Endodermal cell (in vitro differentiated cells): ENCODE measurements at places on chromosomes 1 and 21. TPM values are rescaled to one million over a fixed set of nuclear protein-coding genes. Genes with fewer than 3 reads are reported as not detected.

SYTL1 gene
- 6.7 and 6.8 TPM in 2 replicates for total RNA-seq

SLAMF6 gene
- total RNA-seq, result not detected in 3 replicates

CDC7 gene
- total RNA-seq, result 39.5 and 44.7 TPM in 2 replicates

OR2T2 gene
- total RNA-seq, result not detected in 3 replicates

RNU1-1 gene
- 2,483 and 2,807 TPM in 2 replicates for total RNA-seq

KRTAP21-2 gene
- total RNA-seq, result not detected in 2 replicates

DYNLT5 gene
- total RNA-seq, result 1.2 and 1.7 TPM in 2 replicates

FOXO6 gene
- total RNA-seq, result 1.8 and 1.9 TPM in 2 replicates

ACOT7 gene
- total RNA-seq, result 51.3 and 53.8 TPM in 2 replicates

SYT14 gene
- 5.4 and 7.1 TPM in 2 replicates for total RNA-seq

PRR9 gene
- not detected in 3 replicates for total RNA-seq

GJB5 gene
- total RNA-seq, result 0.20 and 0.34 TPM in 2 replicates

RGS8 gene
- 5.6 to 7.8 TPM (median 6.0 TPM) in 3 replicates for total RNA-seq

ADORA3 gene
- total RNA-seq, result not detected in 3 replicates

SLAMF9 gene
- not detected in 2 replicates for total RNA-seq

CTSK gene
- 8.4 and 9.2 TPM in 2 replicates for total RNA-seq

SPEN gene
- 50.2 and 61.5 TPM in 2 replicates for total RNA-seq

FGR gene
- total RNA-seq, result 0.09 TPM in 1 of 2 replicates, not detected in the other

FABP3 gene
- total RNA-seq, result 3.0 and 3.5 TPM in 2 replicates

IL20 gene
- total RNA-seq, result not detected in 2 replicates

ASCL5 gene
- total RNA-seq, result 0.56 to 1.2 TPM (median 1.2 TPM) in 3 replicates

TNNT2 gene
- total RNA-seq, result 0.56 and 0.88 TPM in 2 replicates

LRRC71 gene
- total RNA-seq, result not detected in 2 replicates

PGBD5 gene
- 4.6 and 6.6 TPM in 2 replicates for total RNA-seq

KRTAP21-3 gene
- not detected in 2 replicates for total RNA-seq

GNAT2 gene
- not detected in 2 replicates for total RNA-seq

HPCAL4 gene
- total RNA-seq, result not detected in 2 replicates

STUM gene
- 0.14 and 0.20 TPM in 2 replicates for total RNA-seq

HAPLN2 gene
- 0.42 TPM in 1 of 2 replicates, not detected in the other for total RNA-seq

CELA3A gene
- not detected in 2 replicates for total RNA-seq

PRAMEF33 gene
- total RNA-seq, result not detected in 2 replicates

PBX1 gene
- total RNA-seq, result 72.2 and 79.2 TPM in 2 replicates

SERTAD4 gene
- 1.1 TPM in 2 replicates for total RNA-seq

PODN gene
- total RNA-seq, result 0.56 to 3.0 TPM (median 2.8 TPM) in 3 replicates

LCE3D gene
- total RNA-seq, result not detected in 2 replicates

PLPPR5 gene
- total RNA-seq, result 0.18 and 0.29 TPM in 2 replicates

COL8A2 gene
- total RNA-seq, result 0.15 to 0.49 TPM (median 0.18 TPM) in 3 replicates

HSD3B2 gene
- not detected in 2 replicates for total RNA-seq

FAM151A gene
- not detected in 2 replicates for total RNA-seq

ROR1 gene
- total RNA-seq, result 71.7 and 77.9 TPM in 2 replicates
